ENCODE measurements at places on chromosomes 2 and 18.
A peak's percentile ranks its signal among the peaks of the same experiment; 100 is the strongest.

DNA sequence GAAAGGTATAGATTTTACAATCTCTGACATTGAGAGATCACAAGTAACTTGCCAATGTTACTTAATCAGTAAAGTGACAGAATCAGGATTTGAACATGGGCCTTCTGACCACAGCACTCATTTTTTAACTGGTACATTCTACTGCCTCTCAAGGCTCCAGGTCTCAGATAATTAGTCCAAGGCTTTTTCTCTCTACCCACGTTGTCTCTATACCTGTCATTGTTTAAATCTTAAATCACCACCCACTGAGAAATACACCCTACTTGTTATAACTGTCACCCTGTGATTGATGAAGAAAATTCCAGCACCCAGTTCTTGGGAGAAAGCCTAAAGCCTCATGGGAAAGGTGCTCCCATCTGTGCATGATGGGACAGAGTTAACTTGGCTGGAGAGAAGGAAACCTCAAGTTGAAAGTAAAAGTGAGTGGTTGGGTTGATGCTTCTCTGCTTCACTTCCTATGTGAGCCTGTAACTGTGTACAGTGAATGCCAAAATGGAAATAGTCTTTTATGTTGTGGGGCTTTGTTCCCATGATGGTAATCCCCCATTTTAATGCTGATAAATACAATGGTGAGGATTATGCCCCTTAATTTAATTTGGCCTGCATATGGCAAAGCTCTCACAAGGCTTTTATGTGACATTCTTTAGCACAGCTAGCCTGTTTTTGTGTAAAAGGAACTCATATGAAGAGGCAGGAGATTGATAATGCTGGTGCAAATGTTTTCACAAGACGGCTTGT is 190.1 kb upstream of the SP5 start:
- DNase-seq, result no peak

DNA sequence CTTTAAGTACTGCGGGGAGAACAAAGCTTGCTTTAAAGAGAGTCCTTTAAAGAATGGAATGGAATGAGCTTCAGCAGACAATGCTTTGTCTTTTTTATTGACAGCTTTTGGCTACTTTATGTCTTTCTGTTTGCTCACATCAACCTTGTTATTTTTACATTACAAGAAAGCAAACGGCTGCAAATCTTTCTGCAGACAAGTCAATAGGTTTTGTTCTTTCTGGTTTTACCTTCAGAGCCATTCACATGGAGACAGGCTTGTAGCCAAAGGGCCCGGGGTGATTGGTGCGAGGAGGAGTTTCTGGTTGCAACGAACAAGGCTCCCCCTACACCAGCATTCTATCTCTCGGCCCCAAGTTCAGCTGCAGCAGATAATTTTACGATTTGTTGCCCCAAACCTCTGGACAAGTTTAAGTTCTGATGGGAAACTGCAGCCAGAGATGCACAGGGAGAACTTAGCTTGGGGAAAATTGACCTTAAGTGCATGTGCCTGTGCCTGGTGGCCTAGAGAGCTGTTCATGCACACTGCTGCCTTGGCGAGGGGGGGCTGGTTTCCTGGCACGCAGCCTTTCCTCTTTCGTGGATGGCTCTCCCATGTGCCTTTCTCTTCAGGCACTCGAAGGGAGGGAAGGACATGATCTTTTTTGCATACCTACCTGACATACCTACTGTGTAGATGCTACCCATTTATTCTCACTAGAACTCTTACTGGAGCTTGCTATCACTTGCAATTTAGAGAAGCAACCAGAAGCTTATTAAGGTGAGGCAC is 543.2 kb downstream of the DCDC2C start:
- DNase-seq, result no peak

- DNase-seq, result no peak
Measured at GRCh38 chr2:178450524-178450773, 526 bp downstream of the PRKRA start.

DNA sequence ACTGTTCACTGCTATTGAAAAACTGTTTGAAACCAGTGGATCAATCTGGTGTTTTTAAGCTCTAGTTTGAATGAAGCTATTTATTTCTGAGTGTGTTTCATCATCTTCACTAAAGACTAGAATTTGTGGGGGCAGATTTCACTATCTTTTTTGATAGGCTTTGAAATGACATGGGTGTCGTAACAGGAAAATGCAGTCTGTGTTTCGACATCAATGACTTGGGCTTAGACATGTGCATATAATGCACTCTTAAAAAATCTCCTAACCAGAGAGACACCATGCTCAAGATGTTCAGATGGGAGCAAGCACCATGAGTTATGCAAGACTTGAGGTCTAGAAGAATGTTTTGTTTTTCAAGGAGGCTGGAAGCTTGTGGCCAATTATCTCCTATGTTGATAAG is 221.6 kb downstream of the GPD2 start:
- no peak for DNase-seq

- no peak for DNase-seq
Measured at GRCh38 chr2:189698020-189698887, 23.8 kb downstream of the ANKAR start.

DNA sequence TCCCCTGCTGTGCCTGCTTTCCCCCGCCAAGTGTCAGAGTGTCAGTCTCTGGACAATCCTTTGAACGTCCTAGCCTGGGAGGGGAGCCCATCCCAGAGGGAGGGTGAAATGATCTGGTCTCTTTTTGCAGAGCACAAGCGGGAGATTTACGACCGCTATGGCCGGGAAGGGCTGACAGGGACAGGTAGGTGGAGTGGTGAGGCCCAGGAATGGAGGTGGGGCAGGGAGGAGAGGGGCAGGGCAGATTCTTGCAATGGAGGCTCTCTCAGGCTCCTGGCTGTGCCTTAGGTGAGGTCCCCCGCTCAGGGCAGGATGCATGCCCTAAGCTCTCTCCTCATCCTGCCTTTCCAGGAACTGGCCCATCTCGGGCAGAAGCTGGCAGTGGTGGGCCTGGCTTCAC is 2.4 kb downstream of the DNAJB2 start:
- no peak for DNase-seq

GRCh38 chr2:46480562-46480961 is 1.2 kb downstream of the TMEM247 start:
- DNase-seq, result no peak

DNA sequence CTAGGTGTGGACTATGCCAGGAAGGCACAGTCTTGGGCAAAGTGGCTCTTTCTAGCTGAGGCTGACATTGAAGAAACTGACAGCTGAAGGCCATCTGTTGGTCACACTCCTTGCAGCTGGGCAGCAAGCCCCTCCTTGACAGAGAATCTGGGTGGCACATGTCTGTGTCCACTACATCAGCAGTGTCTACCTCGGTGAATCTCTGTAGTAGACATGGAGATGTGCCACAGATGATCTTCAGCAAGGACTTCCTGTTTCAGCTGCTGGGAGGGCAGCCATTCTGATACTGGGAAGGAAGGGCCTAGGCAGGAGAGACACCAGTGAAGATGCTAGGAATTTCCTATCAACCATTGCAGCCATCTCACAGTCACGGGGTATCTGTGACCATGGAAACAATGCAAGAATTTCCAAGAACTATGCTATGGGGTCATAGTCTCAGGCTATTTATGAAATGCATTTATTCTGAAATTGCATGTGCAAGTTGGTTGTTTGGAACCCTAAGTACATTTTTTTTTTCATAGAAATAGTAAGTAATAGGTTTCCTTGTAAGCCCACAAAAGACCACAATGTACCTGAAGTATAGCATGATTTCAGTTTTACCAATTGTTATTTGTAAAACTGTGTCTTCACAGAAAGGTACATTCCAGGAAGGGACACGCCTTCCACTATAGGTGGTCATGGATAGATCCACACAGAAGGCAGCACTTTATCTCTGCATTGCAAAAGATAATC is 63.8 kb upstream of the DARS1 start:
- DNase-seq, result peak; percentile 71

- DNase-seq, result no peak
Measured at GRCh38 chr2:147543056-147543455, 301.8 kb upstream of the ACVR2A start.

DNA sequence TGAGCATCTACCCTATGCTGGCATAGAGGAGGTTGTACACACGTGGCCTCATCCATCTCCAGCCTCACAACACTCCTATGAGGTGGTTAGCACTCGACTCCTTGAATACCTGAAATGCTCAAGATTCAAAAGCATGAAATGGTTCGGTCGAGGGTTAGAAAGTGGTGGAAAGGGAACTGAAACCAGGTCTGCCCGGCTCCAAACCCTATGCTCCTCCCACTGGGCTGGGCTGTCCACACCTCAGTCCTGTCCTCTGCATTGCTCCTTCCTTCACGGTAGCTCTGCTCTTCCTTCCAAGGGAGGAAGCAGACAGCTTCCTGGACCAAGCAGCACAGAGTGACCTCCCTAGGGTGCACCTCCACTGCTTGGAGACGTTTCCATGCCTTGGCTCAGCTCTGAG is 565.2 kb upstream of the ID2 start:
- DNase-seq, result no peak

- DNase-seq, result no peak
Measured at GRCh38 chr18:53254265-53254664, 914.3 kb downstream of the DCC start.

DNA sequence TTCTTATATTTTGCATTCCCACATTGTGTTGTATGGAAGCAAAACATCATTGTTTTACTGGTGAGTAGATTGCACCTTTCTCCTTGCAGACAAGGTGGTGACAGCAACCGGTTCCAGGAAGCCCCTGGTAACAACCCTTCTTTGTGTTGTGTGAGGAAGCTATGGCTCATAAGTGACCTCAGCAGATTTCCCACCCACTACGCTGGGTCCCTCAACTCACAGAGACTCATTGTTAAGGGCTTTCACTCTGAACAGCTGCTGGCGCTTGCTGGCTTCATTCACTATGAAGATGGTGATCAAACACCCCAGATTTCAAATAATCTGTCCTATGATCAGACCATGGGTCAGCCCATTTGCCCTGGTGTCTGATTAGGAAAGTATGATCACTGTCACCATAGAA is 53.4 kb downstream of the WIPF1 start:
- no peak for DNase-seq

GRCh38 chr2:17442334-17442733 is 75.9 kb downstream of the RAD51AP2 start:
- no peak for DNase-seq

GRCh38 chr2:40302751-40303325 is 149.1 kb downstream of the SLC8A1 start:
- DNase-seq, result no peak

DNA sequence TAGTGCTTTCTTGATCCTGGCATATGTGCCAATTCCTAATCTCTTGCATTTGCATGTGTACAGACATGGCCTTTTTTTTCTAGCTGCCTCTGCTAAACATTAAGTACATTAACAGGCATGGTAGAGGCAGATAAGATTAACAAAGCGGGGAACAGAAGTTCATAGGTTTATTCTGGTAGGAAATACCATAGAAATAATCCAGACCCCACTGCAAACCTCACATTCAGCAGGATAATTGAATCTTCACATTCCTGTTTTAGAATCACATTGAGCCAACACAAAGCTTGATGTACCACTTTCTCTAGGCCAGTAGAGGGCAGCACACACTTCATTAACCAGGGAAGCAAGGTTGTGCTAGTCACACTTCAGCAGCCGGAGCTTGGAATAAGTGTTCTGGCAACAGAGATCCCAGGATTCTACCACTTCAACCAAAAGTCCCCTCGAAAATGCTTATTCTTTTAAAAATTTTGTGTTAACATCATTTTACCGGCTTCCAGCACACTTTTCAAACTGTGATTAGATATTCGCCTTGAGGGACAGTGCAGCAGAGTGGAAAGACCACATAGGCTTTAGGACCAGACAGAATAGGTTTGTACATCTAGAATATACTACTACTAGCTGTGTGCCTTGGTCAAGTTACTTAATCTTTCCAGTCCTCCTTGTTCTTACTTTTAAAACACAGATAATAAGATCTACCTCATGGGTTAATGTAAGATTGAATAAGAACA is 420.2 kb upstream of the CHST9 start:
- peak; percentile 64 for DNase-seq

DNA sequence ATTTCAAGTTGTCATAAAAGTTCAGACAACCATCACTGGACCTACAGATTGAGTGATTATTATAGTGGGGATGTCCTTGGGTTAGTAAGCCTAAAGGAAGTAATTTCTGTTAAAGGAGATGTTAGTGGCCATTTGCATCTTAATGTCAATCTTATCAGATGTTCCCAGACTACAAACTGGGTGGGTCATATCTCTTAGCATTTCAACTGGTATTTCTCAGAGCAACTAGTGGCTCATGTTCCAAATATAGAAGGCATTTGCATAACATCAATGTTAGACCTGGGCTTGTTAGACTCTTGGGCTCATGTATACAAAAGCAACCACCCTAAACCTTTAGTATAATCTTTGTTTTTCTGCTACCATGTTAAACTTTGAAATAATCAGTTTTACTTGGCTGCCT is 17.9 kb downstream of the PLEKHA3 start:
- no peak for DNase-seq

DNA sequence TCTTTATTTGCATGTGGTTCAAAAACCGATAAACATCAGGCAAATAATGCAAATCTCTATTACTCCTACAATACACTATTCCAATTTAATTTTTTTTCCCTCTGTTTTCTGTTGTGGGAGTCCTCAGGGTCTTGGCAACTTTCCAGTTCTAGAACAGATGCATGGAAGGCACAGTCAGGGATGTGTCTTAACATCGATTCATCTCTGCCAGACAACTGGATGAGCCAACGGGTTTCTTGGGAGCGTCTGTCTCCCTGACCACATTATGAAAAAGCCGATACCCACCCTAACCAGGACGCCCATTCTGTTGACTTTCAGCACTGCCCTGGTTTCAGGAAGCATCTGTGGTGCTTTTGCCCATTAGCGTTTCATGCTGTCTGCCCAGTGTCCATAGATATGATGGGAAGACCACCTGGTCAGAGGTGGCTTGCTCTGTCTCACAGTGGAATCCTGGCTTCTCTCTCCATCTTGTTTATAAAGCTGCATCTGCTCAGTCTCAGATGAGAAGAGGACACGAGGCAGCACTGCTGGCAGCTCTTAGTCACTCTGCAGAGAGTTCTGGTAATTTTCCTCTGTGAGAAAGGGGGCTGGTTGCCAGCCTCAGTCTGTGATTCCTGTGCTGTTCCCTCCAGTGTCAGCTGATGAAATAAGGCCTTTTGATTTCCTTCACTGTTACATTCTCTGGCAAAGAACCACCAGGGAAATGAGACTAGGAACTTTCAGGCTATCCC is 57.9 kb upstream of the KCNE4 start:
- DNase-seq, result peak; percentile 88

DNA sequence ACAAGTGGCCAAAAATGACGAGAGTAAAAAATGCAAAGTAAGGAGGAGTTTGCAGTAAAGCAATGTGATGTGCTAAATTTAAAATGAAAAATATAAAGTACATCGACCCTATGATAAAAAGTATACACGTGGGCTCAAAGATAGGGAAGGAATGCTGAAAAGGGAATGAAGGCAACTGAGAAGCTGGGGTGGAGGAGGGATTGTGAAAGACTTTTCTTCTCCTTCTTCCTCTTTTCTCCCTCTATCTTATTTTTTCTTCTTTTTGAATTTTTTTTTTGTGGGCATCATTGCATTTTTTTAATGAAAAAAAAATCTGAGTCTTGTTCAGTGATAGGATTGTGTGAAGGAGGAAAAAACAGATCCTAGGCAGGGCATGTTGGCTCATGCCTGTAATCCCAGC is 57.6 kb upstream of the STK17B start:
- no peak for DNase-seq

All from right hindlimb (tissue), 1 donor.